ENCODE measurements at places on chromosomes 11 and 22.

DNA sequence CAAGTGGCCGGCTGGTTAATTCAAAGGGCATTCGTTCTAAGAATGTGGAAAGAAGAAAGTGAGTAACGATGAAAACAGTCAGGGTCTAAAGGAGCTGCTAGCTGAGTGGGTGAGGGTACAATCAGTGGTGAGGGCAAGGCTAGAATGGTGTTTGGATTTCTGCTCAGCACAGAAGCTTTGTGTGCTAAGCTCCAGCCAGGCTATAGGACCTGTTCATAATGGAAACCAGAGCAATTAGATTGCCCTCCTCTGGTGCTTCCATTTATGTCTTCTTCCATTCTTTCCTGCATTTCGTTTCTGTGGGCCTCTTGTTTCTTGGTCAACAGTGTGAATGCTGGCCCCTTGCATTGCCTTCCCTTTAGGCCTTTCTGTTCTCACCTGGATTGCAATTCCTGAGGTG, 572.9 kb upstream of the CHORDC1 start:
- no peak for DNase-seq

GRCh38 chr11:134026655-134027343, 42.1 kb upstream of the JAM3 start:
- DNase-seq = no peak

DNA sequence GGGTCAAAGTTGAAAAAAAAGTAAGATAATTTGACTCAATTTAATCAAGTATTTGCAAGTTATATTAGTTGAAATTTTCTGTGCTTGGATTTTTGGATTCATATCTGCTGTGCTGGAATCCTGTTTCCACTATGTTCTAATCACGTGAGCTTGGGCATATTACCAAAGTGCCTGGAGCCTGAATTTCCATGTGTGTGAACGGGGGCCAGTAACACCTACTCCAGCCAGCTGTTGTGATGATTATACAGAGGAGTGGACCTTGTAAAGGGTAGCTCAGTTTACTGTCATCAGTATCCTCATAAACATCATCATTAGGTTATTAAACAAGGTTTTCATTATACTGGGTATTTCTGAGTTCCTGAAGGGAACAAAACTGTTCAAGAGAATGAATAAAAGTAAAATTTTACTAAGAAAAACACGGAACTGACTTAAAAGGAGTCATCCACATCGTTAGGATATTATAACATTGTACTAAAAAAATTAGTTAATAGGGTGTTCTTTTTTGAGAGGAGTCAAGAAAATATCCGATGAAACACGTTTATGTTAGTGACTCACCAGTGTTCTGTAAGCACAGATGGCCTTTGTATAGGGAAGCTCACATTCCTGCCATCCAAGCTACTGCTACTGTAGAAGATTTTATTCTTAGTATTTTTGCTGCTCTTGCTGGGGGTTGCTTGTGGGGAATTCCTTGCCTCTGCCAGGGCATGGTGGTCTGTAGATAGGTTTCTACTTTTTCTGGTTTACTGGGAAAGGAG, 144.1 kb downstream of the ARHGAP42 start:
- DNase-seq = no peak

GRCh38 chr22:44455151-44455962, 42.7 kb downstream of the RTL6 start:
- no peak for DNase-seq

GRCh38 chr22:23192558-23192957, 12.2 kb downstream of the BCR start:
- no peak for DNase-seq

GRCh38 chr11:9573775-9574621, 528 bp downstream of the WEE1 start:
- DNase-seq = peak; percentile 13

DNA sequence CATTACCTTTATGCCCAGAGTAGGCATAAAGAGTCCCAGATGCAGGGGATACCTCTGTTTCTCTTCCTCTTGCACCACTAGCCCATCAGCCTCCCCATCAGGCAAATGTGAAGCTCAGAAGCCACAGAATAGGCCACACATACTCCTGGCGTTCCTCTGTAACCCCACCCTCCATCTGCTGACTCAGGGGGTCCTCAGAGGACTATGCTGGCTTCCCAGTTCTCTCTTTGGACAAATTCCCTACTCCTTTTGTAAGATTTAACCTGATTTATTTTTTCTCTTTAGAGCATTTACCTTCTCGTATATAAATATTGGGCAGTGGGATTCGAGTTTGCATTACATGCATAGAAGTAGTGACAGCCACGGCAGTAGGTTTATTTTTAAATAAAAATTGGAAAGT, 262.3 kb upstream of the CADM1 start:
- DNase-seq = no peak

DNA sequence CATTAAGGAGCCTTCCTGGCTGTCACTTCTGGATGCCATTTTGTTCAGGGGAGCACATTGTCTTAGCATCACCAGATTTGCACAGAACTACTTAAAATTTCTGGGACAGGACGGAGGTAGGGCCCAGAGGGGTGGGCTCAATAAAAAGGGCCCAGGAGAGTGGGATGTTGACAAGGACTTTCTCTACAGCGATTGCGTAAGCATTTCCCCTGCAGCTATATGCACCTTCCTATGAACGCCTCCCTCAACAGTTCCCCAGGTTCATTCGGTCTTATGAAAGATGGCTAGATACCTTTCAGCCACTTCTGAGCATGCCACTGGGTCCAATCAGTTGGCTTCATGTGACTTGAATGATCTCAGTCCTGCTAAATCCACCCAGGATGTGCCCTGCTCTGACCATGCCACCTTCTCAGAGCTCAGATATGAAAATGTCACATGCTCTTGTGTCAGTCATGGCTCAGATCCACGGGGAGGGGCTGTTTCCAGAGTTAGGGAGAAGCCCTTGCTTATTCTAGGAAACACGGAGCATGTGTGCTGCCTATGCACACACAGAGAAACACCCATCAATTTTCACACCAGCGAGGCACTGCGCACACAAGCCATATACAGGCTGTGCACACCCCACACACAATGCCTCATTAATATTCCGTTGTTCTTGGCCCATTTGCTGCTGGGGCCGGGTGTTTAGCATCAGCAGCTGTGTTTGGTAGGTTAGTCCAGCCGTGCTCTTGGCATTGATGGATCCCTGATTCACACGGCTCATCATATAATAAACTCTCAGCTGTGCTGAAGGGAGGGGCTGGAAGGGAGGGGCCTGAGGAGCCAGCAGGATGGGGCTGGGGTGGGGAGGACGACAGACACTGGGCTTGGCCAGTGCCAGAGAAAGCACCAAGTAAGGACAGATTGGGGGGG, 52.5 kb upstream of the NNMT start:
- DNase-seq = no peak

- DNase-seq = no peak
These were observed 27.1 kb downstream of the CYTH4 start for GRCh38 chr22:37309211-37310074.

GRCh38 chr11:32464078-32464477, 28.7 kb upstream of the WT1 start:
- no peak for DNase-seq

DNA sequence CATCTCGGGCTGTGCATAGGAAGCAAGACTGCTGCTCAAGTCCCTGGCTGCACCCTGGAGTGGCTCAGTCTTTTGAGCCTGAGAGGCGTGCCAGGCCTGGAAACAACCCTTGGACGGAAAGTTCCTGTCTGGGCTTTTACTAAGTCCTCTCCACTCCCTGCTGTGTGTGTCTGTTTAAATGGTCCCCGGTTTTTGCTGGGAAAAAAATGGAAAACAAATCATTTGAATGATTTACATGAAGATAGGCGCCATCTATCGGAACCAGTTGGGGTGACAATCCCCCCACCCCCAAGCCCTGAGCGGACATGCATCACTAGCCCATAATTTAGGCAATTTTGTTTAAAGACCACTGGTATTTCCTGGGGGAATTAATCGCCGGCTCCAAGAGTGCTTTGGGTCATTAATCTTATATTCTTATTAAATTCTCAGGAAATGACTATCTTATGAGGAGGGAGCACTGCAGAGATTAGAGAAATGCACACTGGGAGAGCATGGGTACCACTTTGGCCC, 2.7 kb upstream of the GAB2 start:
- DNase-seq = peak; percentile 64

GRCh38 chr11:2130881-2131352, 8.3 kb downstream of the IGF2 start:
- no peak for DNase-seq

- no peak for DNase-seq
These were observed 103.2 kb downstream of the ETS1 start for GRCh38 chr11:128484172-128484571.

GRCh38 chr22:36386351-36386899, 1.3 kb downstream of the MYH9 start:
- peak; percentile 52 for DNase-seq

DNA sequence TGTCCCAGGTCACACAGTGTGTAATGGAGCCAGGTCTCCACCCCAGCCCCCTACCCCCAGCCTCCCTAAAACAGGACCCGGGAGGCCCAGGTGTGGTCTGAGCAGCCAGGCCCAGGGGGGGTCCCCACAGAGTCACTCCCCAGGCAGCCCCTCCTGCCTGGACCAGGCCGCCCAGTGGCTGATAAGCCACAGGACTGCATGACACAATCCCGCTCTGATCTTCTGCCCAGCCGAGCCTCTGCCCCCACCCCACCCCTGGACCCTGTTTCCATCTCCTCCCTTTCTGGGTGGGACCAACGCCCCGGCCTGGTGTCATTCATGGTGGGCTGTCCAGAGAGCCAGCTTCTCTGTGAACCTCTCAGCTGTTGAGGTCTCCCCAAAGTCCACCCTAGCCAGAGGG, 7.8 kb upstream of the LIF start:
- DNase-seq = no peak

DNA sequence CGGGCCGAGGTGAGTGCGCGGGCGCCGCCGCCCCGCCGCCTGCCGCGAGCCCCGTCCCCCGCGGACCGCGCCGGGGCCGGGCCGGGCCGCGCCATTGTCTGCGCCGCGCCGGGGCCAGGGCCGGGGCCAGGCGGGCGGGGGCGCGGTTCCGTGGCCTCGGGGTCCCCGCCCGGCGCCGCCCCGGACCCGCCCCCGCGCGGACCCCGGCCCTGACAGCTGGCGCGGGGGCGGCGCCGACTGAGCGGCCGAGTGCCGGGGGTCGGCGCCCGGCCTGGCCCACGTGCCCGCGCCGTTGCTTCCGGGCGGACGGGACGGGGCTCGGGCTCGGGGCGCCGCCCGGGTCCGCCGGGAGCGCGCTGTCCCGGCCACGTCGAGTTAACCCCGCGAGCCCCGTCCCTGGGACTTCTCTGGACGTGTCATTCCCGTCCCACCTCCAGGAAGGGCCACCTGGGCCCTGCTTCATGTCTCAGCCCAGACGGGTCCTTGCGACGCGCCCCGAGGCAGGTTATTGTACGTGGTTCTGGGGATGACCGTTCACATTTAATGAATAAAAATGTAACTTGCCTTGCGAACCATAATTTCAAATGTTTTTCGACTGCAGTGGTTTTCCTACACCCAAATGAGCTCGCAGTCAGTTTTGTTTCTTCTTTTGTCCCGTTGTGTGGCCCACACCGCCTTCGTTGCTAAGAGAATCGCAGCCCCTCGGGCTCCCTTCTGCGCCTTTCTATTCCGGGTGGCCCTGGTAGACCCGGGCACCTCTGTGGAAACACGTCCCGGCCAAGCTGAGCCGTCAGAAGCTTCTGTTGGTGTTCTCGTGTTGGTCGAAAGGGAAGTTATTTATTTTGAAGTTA, 562 bp downstream of the ZBED4 start:
- DNase-seq = peak; percentile 33

- no peak for DNase-seq
These were observed 487.2 kb downstream of the MN1 start for GRCh38 chr22:27314276-27314807.

- peak; percentile 25 for DNase-seq
These were observed 442 bp downstream of the PELI3 start for GRCh38 chr11:66467034-66467659.

DNA sequence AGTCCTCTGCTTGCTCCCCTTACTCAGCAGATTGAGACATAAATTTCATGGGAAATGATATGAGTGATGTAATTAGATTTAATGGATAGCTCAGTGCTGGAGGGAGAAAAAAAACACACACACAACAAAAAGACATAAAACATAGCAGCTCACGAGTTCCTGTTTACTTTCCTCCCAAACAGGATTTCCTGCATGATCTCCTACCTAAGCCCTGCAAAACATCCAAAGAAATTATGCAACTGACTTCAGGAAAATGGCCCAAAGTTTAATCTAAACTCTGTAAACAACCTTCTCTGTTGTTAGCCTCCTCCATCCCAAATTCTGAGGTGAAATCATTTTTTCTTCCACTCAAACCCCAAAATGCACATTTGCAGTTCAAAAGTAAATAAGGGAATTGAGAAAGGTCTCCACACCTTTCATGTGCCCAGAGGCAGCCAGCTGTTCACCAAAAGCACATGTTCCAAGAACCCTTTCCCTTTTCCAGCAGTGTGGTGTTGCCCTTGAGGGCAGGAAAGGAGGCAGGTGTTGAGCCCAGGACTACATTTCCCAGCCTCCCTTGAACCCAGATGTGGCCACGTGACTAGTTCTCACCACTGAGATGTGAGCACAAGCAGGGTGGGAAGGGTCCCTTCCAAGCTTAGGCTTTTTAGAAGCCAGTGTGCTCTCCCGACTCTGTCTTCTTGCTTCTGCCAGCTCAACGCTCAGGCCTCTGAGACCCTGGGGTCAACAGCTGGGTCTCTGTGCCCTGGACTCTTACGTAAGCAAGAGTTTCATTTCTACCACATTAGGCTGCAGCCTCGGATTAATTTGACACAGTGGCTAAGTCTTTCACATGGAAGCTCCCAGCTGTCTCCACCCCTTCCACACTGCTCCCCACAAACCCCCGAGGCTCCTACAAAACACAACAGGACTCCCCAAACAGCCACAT, 301.2 kb downstream of the CTTN start:
- no peak for DNase-seq

GRCh38 chr22:29932136-29932535, 49.2 kb downstream of the MTMR3 start:
- DNase-seq = no peak

GRCh38 chr11:67441098-67441563, 2.1 kb downstream of the CORO1B start:
- DNase-seq = no peak

DNA sequence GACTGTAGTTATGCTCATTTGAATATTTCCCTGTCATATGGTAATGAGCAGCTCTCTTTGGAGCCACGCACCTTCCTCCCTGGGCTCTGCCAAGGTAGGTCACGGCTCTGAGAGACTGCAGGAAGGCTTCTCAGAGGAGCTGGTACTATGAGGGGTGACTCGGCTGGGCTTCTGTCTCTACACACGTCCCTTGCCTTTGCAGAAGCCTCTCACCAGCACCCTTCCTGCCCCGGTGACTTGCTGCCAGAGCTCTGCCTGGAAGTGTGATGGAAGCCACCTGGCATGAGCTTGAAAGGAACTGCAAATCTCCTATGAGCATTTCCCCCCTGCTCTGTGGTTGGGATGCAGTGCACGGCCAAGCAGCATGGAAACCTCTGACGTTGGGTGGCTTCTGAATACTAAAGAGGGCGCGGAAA, 74.2 kb downstream of the KIRREL3 start:
- peak; percentile 74 for DNase-seq

- DNase-seq = peak; percentile 47
These were observed 123.7 kb upstream of the HSD17B12 start for GRCh38 chr11:43556612-43557375.

- peak; percentile 95 for DNase-seq
These were observed 1.7 kb upstream of the TXNRD2 start for GRCh38 chr22:19943082-19944026.
